Hypothalamus (tissue), 51 donors: ENCODE measurements at places on chromosomes 6 and 20.

GRCh38 chr6:129478379-129478778 lies 231.6 kb downstream of the ARHGAP18 start:
- DNase-seq = no peak

GRCh38 chr6:10690651-10691445 lies 3.6 kb downstream of the C6orf52 start:
- no peak for DNase-seq

- no peak for DNase-seq
These were observed 395.4 kb downstream of the ARHGAP18 start for GRCh38 chr6:129314575-129314974.

GRCh38 chr20:43722153-43722505 lies 4.7 kb downstream of the GTSF1L start:
- no peak for DNase-seq

GRCh38 chr6:113640051-113640450 lies 217.1 kb upstream of the MARCKS start:
- no peak for DNase-seq

DNA sequence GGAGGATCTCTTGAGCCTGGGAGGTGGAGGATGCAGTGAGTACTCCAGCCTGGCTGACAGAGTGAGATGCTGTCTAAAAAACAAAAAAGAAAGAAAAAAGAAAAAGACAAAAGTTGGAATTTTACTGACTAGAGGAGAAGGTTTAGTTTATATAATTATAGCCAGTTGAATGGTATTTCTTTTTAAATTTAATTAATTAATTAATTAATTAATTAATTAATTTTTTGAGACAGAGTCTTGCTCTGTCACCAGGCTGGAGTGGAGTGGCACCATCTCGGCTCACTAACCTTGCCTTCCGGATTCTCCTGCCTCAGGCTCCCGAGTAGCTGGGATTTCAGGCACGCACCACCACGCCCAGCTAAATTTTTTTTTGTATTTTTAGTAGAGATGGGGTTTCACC lies 8.7 kb downstream of the DNAH8 start:
- no peak for DNase-seq

DNA sequence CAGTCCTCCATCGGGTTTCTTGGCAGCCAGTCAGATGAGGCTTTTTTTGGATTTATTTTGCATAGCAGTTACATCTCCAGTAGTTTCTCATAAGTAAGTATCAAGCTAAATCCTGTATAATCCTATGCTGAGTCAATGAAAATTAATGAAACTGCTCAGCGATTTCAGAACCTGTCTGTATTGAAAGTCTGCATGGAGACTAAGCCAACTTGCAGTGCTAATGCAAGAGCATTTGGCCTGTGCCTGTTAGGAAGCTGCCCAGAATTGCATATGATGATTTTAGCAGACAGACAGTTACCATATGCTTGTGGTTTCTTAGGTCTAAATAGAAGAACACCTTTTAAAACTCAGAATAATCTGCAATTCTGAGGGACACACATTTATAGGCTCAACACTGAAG lies 25.2 kb upstream of the LRRN4 start:
- no peak for DNase-seq

GRCh38 chr6:150142097-150142669 lies 661 bp upstream of the PPP1R14C start:
- DNase-seq = no peak

DNA sequence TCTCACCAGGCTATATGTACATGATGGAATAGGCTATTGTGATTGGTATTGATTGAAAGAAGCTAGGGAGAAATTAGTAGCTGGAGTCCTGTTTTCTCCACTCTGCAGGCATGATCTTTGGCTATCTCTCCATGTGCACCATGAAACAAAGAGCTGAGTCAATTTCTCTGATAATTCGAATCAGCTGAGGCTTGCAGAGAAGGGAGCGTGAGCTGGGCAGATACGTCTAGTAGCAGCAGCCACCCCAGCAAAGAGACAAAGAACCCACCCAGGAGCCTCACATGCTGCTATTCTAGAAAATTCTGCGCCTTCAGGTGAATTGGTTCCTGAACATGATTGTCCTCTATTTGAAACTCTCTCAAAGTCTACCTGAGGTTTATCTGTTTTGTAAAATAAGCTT lies 6.9 kb upstream of the SGK1 start:
- DNase-seq = no peak

DNA sequence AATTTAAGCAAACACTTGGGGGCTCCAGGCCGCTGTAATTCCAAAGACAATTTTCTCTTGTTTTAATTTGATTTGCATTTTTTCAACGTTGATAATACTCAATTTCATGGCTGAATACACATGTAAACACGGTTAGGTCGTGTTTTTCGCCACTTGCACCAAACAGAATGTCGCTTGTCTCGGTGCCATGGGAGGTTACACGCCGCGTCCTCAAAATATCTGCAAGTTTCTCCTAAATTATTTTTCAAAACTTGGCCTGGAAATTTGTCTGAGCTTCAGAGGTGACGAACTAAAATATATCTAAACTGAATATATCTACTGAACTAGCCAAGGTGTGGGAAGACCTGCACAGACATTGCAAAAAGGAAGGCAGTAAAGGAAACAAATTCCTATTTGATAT lies 15.0 kb downstream of the FOXA2 start:
- DNase-seq = no peak

DNA sequence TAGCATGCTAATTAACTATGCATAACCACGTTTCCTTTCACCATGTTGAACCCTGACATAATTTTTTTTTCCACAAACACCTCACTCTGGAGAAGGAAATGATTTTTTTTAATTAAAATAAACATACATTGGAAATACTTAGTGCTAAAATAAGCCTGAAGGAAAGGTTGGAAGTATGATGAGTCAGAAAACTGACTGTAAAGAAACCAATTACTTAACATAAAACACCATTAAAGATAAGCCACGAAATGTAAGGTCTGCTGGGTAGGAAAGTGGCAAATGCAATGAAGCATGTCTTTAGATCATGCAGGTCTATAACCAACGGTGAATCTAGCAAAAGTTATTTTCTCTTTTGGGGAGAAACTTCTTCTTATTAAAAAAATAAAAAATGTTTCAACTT lies 47.5 kb downstream of the OPRM1 start:
- no peak for DNase-seq

GRCh38 chr6:115935361-115935760 lies 125.3 kb downstream of the FRK start:
- no peak for DNase-seq

- DNase-seq = no peak
These were observed 267.7 kb upstream of the RNF24 start for GRCh38 chr20:4283016-4283415.

- DNase-seq = no peak
These were observed 30.5 kb upstream of the HFE start for GRCh38 chr6:26056583-26057350.

DNA sequence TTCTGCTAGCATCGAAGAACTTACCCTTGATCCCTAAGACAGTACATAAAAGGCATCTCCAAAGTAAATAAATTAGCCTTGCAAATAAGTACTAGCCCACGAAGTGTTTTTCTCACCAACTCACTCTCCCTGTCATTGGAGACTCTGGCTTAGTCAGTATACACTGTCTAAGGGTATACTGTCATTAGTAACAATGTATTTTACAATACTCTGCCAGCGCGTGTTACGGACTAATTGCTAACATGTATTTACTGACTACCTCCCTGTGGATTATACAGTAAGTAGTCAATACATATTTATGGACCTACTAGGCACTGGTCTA lies 72.1 kb downstream of the NFATC2 start:
- no peak for DNase-seq

DNA sequence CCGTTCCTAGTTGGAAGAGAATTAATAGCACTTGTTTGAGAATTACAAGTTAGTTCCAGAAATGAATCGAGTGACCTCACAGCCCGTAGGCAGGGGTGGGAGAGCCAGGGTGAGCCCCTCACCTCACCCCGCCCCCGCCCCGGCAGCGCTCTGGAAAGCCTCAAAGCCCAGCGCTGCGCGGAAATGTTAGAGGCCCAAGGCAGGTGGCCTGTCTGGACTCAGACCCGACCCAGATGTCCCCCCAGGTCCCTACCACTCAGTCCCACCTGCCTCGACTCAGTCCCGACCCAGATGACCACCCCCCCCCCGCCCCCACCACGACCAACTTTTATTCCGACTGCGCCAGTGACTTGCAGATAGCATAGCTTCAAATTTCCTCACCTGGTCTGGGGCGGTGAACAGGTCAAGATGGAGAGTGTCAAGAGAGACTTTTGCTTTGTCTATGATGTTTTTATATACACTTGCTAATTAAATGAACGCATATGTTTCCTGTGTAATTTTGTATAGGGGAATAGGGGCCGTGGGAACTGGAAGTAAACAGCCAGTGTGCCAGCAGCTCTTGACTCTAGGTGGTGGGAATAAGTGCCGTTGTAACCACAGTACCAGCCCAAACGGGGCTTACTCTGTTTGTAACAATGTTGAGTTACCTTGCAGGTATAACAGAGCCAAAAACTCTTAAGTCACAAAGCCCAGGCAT lies 1.2 kb upstream of the PXDC1 start:
- DNase-seq = no peak

DNA sequence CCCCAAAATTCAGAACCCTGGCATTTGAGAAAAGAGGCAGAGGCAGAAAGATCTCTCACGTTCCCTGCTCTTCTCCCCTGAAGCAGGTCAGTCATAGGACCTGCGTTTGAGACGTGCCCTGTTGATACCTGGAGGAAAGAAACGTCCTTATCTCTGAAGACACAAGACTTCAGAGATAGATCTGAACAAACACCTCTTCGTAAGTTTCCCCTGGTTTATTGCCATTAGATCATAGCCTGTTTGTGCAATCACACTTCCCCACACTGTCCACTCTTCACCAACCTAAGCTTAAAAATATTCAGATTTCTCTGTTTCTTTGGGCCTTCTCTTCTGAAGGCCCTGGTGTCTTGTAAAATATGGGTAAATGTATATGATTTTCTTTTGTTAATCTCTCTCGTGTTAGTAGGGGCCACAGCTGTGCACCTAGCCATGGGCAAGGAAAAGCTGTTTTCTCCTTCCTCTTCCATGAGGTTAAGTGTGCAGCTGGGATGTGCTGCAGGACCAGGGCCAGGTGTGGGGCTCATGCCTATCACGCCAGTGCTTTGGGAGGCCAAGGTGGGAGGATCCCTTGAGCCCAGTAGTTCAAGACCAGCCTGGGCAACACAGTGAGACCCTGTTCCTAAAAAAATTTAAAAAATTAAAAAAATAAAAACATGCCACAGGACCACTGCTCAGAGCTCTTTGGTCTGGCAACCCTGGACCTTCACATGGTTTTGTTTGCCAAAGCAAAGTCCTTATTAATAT lies 4.7 kb upstream of the SLC22A2 start:
- no peak for DNase-seq

DNA sequence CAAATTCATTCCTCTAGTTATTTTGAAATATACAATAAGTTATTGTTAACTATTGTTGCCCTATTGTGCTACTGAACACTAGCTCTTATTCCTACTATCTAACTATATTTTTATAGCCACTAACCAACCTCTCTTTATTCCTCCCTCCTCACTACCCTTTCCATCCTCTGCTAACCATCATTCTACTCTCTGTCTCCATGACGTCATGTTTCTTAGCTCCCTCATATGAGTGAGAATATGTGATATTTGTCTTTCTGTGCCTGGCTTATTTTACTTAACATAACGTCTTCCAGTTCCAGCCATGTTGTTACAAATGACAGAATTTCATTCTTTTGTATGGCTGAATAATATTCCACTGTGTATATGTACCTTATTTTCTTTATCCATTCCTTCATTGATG lies 95.3 kb downstream of the ATXN1 start:
- no peak for DNase-seq

- DNase-seq = no peak
These were observed 13.6 kb downstream of the BPIFA2 start for GRCh38 chr20:33181482-33182093.

- no peak for DNase-seq
These were observed 225.7 kb downstream of the SAMD5 start for GRCh38 chr6:147734151-147734550.

- DNase-seq = no peak
These were observed 832.6 kb downstream of the QKI start for GRCh38 chr6:164247106-164247505.

DNA sequence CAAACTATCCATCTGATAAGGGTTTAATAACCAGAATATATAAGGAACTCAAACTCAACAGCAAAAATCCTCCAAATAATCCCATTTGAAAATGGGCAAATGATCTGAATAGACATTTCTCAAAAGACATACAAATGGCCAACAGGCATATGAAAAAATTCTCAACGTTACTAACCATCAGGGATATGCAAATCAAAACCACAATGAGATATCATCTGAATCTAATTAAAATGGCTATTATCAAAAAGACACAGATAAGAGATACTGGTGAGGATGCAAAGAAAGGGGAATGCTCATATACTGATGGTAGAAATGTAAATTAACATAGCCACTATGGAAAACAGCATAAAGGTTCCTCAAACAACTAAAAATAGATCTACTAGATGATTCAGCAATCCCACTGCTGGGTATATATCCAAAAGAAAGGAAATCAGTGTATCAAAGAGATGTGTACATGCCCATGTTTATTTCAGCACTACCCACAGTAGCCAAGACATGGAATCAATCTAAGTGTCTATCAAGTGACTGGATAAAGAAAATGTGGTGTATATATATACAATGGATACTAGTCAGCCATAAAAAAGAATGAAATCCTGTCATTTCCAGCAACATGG lies 6.1 kb upstream of the BRD2 start:
- no peak for DNase-seq

DNA sequence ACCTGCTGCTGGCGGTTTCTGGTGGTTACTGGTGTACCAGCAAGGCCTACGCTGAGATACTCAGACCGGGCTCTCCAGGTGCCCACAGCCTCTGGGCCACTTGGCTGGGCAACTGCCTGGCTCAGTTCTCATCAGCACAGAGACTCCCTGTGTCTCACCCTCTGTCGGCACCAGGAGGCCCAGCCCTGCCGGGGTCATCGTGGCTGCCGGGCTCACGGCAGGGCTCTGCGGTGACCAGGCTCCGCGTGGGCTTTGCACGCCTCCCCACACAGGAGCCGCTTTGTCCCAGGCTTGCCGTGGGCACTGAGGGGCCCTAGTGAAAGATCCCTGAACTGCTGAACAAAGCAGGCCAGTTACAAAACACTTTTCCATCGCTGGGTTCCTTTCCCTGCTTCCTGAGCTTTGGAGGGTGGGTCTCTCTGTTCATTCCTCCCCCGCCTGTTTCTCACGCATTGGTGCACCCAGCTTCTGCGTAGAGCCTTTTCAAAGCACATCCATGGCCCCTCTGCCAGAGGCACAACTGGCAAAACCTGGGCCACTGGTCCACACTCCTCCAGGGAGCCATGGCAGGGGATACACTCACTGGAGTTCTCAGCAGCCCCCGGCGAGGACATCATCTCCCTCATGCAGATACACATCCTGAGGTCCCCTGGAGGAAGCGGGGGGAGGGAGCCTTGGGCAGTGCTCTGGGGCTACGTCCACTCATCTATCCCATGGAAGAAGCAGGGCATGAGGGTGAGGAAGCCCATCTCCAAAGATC lies 117.0 kb downstream of the NFATC2 start:
- no peak for DNase-seq

GRCh38 chr20:52937591-52938100 lies 34.5 kb upstream of the TSHZ2 start:
- DNase-seq = no peak
